ENCODE measurements at places on chromosomes 1 and 21.

GRCh38 chr1:41589395-41589794, 104.9 kb upstream of the EDN2 start:
- DNase-seq, result no peak

DNA sequence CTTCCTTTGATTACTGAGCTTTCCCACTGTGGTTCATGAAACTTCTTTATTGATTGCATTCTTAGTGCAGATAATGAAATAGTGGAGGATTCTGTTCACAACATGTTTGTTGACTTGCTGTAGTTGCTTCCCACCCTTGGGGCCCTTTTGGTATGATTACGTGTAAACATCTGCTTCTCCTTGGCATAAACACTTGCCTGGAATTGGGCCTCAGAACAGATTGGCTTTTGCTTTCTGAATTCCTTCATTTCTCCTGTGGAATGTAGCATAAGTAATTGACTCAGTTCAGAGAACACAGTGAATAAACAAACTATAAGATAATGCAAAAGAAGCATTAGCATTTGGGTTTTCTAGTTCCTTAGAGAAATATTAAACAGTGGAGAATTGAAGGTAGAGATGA, 59.5 kb upstream of the LAMC2 start:
- DNase-seq, result no peak

DNA sequence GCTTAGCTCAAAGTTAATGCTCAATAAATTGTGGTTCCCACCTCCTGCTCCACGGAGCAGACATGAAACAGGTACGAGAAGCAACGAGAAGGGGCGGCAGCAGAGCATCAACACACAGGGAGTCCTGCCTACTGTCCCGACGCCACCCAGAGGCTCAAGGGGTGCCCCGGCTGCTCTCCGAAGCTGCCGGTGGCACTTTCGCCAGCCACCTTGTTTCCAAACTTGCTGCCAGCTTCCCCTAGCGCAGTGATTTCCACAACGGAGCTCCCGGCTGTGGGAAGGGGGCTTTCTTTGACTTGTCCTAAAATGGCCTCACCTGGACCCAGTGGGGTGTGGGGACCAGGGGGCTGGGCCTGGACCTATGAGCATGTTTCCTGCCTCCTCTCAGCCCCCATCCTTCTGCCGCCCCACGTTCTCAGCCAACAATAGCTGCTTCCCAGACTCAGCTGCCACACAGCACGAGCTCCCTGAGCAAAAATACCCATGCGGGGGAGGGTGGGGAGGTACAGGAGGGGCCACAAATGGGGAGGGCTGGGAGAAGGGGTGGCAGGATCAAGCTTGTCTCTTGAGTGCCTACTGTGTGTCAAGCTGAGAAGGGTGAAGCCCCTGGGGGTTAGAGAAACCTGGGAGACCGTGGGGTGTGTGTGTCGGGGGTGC, 35.6 kb upstream of the ECE1 start:
- no peak for DNase-seq

DNA sequence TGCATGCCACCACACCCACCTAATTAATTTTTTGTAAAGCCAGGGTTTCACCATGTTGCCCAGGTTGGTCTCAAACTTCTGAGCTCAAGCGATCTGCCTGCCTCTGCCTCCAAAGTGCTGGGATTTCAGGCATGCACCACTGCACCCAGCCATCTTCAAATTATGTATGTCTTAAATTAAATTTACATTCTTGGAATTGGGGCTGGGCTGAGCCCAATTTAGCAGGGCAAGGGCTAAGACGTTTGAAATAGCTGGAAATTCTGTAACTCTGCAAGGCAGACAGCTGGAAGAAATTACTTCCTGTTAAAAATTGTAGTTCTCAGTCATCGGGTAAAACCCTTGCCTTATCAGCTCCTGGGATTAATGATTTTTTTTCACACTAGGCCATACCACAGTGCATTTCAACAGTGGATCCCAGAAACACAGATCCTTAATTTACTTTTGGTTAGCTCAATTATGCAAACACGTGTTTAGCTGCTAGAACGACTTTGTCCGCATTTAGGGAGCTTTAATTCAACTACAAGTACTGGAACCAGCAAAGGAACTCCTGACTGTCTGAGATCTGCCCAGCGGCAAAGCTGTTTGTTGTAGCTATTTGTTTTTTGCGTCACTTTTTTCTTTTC, 83.3 kb downstream of the OLFML3 start:
- no peak for DNase-seq

DNA sequence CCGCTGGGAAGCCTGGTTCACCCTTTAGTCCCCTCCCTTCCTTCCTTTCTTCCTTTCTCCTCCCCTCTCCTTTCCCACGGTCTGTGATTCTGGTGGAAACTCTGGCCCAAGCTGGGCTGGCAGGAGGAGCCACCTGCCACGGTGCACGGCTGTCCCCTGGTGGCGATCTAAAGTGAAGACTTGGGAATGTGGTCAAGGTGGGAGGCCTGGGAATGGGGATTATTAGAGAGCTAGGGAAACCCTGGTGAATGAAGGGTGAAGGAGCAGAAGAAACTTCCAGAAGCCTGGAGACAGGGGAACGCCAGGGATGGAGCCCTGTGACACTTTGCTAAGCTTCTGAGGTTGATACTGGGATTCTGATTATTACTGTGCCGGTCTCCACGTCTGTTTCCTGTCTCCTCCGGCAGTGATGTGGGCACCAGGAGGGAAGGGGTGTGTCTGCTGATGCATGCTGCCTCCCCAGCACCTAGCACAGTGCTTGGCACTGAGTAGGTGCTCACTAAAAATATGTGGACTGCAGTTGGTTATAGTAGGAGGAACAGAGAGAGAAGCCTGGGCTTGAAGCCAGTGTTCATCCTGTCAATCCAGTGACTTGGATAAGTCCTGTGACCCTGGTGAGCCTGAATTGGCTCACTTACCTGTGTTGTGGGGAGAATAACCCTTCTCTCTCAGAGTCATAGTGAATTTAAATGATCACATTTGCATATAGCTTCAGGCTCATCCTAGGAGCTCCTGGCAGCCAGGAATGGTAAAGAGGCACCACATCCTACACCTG, 71.2 kb upstream of the NBPF3 start:
- DNase-seq, result peak; percentile 45

- DNase-seq, result no peak
Observed at GRCh38 chr1:230144758-230145504, 77.9 kb downstream of the GALNT2 start.

DNA sequence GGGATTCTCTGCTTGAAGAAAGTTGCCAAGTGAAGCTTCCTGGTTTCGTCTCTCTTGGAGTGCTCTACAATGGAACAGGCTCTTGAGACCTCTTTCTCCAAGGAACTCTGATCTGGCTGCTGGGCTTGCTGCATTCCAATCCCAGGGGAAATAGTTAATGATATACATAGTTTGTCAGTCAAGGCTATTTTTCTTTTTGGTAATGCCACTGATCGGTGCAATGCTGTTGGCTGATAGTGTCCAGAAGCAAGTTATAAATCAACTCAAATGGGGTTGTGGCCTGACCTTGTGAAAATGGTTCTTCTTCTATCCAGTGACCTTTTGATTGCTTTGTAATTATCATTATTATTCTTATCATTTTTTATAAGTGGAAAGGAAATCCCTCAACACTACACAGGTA, 48.4 kb upstream of the TNFSF18 start:
- DNase-seq, result no peak

- no peak for DNase-seq
Observed at GRCh38 chr21:45948576-45949141, 32.9 kb upstream of the COL6A1 start.

- no peak for DNase-seq
Observed at GRCh38 chr1:205525495-205526285, 21.2 kb downstream of the CDK18 start.

Measured in central memory CD4-positive, alpha-beta T cell (primary cell).